ENCODE measurements at places on chromosomes 2 and 18. TPM values are rescaled to one million over a fixed set of nuclear protein-coding genes. Genes with fewer than 3 reads are reported as not detected.

Gene ZNF385B
- total RNA-seq, result 0.11 TPM

Gene SLC20A1
- 46.3 TPM for total RNA-seq

Gene HOXD12
- total RNA-seq, result 0.27 TPM

Gene FLACC1
- 1.1 TPM for total RNA-seq

Gene RAPGEF4
- total RNA-seq, result 24.7 TPM

Gene ZBTB7C
- total RNA-seq, result 9.1 TPM

Gene CRIM1
- 69.7 TPM for total RNA-seq

Gene SMCHD1
- total RNA-seq, result 71.7 TPM

DNA sequence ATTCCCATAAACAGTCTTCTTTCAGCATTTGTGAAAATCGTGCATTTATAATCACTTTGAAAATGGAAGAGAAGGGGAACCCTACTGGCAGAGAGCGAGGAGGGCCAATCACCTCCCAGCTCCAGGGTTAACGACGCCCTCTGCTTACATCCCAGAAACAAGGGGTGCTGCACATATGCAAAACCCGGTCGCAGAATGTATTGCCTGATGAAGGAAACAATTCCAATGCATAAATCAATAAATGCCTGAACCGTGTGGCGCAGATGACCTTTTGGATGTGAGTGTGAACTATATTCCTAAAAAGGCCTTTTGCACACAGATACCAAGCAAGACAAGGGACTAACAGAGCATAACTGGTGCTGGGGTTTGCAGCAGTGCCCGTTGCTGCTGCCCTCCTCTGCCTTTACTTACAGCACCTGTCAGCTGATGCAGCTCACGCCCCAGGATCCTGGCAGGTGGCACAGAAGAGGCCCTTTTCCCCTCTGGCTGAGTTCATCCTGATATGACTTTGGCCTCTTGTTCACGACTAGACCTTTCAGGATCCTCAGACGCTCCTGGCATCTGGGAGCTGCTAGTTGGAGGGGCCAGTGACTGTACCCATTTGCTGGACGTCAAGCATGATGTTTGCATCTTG lies 67.8 kb downstream of the MYT1L start:
- no peak for DNase-seq
- no peaks in the 10 kb centered on the region for H3K4me1 ChIP-seq

DNA sequence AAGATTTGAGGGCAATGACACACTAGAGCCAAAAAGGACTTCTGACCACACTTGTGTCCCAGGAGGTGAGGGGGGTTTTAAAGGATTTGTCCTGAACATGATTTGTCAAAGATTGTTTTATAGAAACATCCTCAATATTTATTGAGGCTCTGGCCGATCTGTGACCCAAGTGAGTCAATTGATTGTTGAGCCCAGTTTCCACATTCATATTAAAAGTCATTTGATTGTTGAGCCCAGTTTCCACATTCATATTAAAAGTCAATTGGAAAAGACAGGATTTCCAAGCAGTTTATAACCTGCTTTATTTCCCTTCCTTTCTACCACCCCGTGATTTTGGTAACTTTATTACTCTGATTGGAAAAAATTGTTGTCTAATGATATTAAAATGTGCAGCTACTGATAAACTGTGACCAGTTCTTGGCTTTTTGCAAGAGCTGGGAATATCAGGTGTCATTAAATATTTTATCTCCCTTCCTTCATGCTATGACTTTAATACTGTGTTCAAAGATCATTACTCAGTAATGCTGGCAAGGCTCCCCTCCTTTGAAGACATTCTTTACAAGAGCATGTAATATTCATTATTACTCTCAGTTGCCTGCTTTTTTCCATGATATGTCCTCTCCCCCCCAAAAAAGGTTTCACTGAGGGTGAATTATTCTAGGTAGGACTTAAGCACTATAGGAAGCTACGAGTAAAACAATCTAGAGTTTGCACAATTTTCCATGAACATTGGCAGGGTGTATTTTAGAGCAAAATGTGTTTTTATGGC lies 75.3 kb downstream of the HRH4 start:
- peak overlapping the region; percentile 6 for H3K27ac ChIP-seq
- peaks cover 14% of the 10 kb centered on the region for H3K27me3 ChIP-seq
- H3K36me3 ChIP-seq, result no peaks in the 10 kb centered on the region
- peaks cover 27% of the 10 kb centered on the region for H3K4me1 ChIP-seq

GRCh38 chr2:925711-926110 lies 24.9 kb upstream of the SNTG2 start:
- DNase-seq, result no peak
- no peaks in the 10 kb centered on the region for H3K36me3 ChIP-seq
- no peak overlapping the region for H3K27ac ChIP-seq
- H3K27me3 ChIP-seq, result peaks cover 23% of the 10 kb centered on the region
- H3K4me1 ChIP-seq, result peaks cover 11% of the 10 kb centered on the region

- H3K27ac ChIP-seq, result no peak overlapping the region
- H3K4me1 ChIP-seq, result no peaks in the 10 kb centered on the region
- no peak overlapping the region for H3K4me3 ChIP-seq
- peaks cover 3% of the 10 kb centered on the region for H3K36me3 ChIP-seq
- no peaks in the 10 kb centered on the region for H3K27me3 ChIP-seq
- DNase-seq, result no peak
Observed at GRCh38 chr2:60329225-60329624, 224.2 kb downstream of the BCL11A start.

DNA sequence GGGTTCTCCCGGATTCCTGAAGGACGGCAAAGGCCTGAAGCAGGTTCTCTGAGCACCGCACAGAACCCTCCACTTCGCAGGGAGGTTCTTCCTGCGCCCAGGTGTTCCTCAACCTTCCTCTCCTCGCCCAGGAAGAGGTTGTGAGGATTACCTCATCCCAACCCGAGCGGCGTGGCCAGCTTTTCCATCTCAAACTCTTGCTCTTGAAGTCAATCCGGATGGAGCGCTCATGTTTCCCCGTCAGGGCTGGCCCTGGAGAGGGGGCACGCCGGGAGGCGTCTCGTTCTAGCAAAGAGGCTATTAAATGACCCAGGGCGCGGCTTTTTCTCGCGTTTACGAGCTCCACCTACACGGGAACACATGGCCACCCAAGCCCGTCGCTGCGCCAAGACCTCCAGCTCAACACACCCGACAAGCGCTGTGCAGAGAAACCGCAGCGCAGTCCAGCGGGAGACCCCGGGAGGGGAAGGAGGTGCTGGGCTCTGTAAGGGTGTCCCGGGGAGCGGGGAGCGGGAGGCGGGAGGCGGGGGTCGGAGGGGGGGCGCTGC lies 540 bp upstream of the RAB10 start:
- peak overlapping the region; percentile 94 for H3K4me3 ChIP-seq
- H3K27me3 ChIP-seq, result no peaks in the 10 kb centered on the region
- H3K27ac ChIP-seq, result peak overlapping the region; percentile 99
- peak; percentile 40 for DNase-seq

DNA sequence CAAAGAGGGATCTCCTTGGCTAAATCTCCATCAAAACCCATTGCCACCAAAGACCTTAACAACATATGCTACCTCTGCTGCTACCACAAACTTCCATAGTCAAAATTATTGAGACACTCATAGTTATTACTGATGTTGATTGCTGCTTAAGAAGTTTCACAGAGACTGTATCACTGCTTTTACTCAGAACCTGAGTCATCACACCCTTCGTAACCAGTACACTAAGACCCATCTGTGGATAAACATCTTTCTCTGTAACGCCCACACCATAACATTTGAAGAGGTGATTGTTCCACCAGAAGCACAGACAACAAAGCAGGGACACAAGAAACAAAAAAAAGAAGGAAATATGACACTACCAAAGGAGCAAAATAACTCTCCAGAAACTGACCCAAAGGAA lies 1563.1 kb downstream of the LRP1B start:
- H3K4me1 ChIP-seq, result no peaks in the 10 kb centered on the region
- no peaks in the 10 kb centered on the region for H3K27me3 ChIP-seq
- DNase-seq, result no peak
- H3K4me3 ChIP-seq, result no peak overlapping the region
- no peaks in the 10 kb centered on the region for H3K36me3 ChIP-seq

GRCh38 chr2:112187805-112188596 lies 49.8 kb downstream of the FBLN7 start:
- no peak overlapping the region for H3K27ac ChIP-seq
- no peaks in the 10 kb centered on the region for H3K36me3 ChIP-seq
- peaks cover 3% of the 10 kb centered on the region for H3K27me3 ChIP-seq
- no peak overlapping the region for H3K4me3 ChIP-seq
- no peaks in the 10 kb centered on the region for H3K4me1 ChIP-seq
- DNase-seq, result no peak

GRCh38 chr2:176096243-176096985 lies 3.2 kb upstream of the HOXD12 start:
- H3K36me3 ChIP-seq, result no peaks in the 10 kb centered on the region
- H3K4me3 ChIP-seq, result peak overlapping the region; percentile 35
- no peak for DNase-seq
- H3K27me3 ChIP-seq, result peaks cover 93% of the 10 kb centered on the region
- peaks cover 13% of the 10 kb centered on the region for H3K4me1 ChIP-seq
- no peak overlapping the region for H3K27ac ChIP-seq

DNA sequence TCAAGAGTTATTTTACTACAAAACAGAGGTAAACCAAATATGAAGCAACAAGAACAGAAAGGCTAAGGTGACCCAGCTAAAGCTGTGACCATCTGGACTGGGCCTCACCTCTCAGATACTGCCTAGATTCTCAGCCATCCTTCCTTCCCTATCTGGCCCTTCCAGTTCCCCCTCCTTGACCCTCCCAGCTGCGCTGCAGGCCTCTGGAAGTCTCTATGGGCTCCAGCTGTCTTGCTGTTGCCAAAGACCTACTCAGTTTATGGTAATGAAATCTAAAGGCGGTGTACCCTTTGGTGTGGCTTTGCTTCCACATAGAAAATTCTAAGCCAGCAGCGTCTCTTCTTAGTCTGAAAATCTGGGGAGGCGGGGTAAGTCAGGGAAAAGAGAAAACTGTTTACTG lies 55.7 kb downstream of the ARHGEF33 start:
- no peaks in the 10 kb centered on the region for H3K36me3 ChIP-seq
- H3K27me3 ChIP-seq, result no peaks in the 10 kb centered on the region
- no peak for DNase-seq
- H3K4me3 ChIP-seq, result no peak overlapping the region
- no peak overlapping the region for H3K27ac ChIP-seq

GRCh38 chr18:58893388-58894099 lies 28.9 kb downstream of the ZNF532 start:
- H3K27ac ChIP-seq, result no peak overlapping the region
- DNase-seq, result no peak
- peaks cover 26% of the 10 kb centered on the region for H3K36me3 ChIP-seq
- H3K27me3 ChIP-seq, result no peaks in the 10 kb centered on the region
- H3K4me1 ChIP-seq, result peaks cover 49% of the 10 kb centered on the region

DNA sequence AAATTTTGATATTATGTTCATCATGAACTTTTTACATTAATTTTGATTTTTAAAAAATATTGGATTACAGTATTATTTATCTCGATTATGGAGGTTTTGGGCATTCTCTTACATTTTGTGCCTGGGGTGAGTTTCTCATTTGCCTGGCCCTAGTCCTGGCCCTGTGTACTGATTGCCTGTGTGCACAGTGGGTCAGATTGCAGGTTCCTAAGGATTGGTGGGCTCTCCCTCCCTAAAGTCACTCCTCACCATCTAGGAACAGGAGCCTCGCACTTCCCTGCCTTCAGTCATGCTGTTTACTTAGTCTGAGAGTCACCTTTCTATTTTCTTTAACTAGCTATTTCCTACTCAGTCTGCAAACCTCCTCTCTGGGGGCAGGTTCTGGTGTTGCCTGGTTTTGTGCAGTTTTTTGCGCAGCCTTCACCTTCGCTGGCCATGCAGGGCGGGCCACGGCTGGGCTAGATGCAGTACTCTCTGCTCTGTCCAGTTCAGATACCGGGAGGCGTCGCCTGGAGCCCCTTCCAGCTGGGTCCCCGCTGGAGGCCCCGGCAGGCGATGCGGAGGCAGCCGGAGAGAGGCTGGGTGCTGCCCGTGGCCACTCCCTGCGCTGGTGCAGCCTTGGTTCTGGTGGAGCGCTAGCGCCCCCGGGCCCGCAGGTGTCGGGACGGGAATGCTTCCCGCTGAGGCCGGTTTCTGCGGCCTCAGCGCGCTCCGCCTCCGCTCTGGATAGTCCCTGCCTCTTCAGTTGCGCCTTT lies 23.3 kb upstream of the MC5R start:
- peak overlapping the region; percentile 56 for H3K4me3 ChIP-seq
- no peak overlapping the region for H3K27ac ChIP-seq
- DNase-seq, result peak; percentile 73
- H3K36me3 ChIP-seq, result no peaks in the 10 kb centered on the region
- peaks cover 22% of the 10 kb centered on the region for H3K4me1 ChIP-seq

DNA sequence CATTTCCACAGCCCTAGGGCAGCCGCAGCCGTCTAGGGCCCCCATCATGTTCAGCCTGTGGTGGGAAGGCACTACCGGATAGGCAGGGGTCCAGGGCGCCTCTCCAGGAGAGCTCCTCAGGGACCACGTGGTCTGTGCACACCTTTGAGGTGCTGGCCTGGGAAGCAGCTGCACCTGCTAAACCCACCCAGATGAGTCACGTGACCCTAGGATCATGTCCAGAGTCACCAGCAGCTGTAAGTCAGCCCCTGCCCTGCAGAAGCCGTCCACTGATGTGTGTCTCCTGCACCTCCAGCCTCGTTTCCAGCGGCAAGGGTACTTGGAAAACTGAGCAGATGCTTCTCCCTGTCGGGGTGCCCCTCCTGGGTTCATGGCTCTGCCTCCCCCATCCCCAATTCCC lies 682.6 kb upstream of the SALL3 start:
- H3K4me3 ChIP-seq, result no peak overlapping the region
- H3K27ac ChIP-seq, result no peak overlapping the region
- no peak for DNase-seq
- peaks cover 61% of the 10 kb centered on the region for H3K27me3 ChIP-seq
- H3K4me1 ChIP-seq, result peaks cover 16% of the 10 kb centered on the region

GRCh38 chr18:75530118-75530517 lies 102.6 kb upstream of the SMIM21 start:
- H3K36me3 ChIP-seq, result no peaks in the 10 kb centered on the region
- H3K4me3 ChIP-seq, result no peak overlapping the region
- DNase-seq, result no peak
- peaks cover 3% of the 10 kb centered on the region for H3K4me1 ChIP-seq
- H3K27me3 ChIP-seq, result peaks cover 12% of the 10 kb centered on the region

DNA sequence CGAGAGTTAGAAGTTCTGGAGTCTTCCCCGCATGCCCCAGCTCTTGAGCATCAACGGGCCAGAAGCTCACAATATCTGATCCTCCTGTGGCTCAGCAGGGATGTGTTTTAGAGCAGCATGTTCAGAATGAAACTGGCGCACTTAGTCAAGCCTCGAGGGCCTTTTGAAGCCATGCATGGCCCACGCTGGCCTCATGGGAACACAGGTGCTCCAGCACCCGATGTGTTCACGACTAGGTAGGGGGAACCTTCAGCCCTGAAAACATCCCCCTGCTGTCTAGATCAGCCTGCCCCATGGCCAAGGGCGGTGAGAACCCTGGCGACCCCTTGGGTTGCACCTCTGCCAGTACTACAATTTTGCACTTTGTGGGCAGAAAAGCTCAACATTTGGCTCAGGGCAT lies 32.8 kb downstream of the MSH6 start:
- no peak for DNase-seq
- H3K27ac ChIP-seq, result no peak overlapping the region
- peaks cover 69% of the 10 kb centered on the region for H3K36me3 ChIP-seq
- H3K27me3 ChIP-seq, result no peaks in the 10 kb centered on the region
- H3K4me1 ChIP-seq, result no peaks in the 10 kb centered on the region

- peak overlapping the region; percentile 50 for H3K27ac ChIP-seq
- peaks cover 19% of the 10 kb centered on the region for H3K4me1 ChIP-seq
- H3K27me3 ChIP-seq, result no peaks in the 10 kb centered on the region
- no peak overlapping the region for H3K4me3 ChIP-seq
Observed at GRCh38 chr18:3485153-3486149, 35.5 kb downstream of the TGIF1 start.

- peaks cover 5% of the 10 kb centered on the region for H3K36me3 ChIP-seq
- no peak overlapping the region for H3K27ac ChIP-seq
- H3K4me1 ChIP-seq, result no peaks in the 10 kb centered on the region
- H3K4me3 ChIP-seq, result no peak overlapping the region
Observed at GRCh38 chr2:170250584-170250983, 72.6 kb downstream of the MYO3B start.
